ENCODE measurements at places on chromosomes 7 and 10. TPM values are rescaled to one million over a fixed set of nuclear protein-coding genes. Genes with fewer than 3 reads are reported as not detected.

GRCh38 chr10:61742812-61743211, 80.1 kb downstream of the CABCOCO1 start:
- H3K27ac ChIP-seq: no peak overlapping the region
- H3K4me3 ChIP-seq: no peak overlapping the region
- H3K4me1 ChIP-seq: no peaks in the 10 kb centered on the region
- H3K36me3 ChIP-seq: no peaks in the 10 kb centered on the region
- H3K27me3 ChIP-seq: no peaks in the 10 kb centered on the region
- DNase-seq: no peak

DNA sequence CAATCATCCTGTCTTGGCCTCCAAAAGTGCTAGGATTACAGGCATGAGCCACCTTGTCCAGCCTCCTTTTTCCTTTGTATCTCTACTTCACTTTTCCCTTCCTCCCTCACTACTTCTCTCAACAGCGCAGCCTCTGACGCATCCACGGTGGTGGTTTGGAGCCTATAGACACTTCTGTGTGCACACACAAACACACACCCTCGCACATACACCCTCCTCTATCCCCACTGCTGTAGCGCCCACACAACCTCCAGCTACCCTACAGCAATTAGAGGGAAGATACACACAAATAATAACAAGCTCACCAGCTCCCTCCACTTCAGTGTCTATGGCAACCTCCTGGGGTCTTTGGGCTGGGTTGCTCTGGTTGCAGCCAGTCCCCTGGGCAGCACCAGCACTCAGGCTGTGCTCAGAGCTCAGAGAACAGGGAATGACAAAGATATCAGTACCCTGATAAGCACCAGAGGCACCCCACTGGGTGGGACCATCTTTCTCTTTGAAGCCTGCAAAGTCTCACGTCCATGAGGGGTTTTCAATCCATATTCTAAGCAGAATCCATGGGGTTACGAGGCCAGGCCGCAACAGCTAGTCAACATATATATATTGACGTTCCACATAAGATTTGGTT, 3.3 kb upstream of the CAMK2G start:
- no peak overlapping the region for H3K4me3 ChIP-seq
- H3K27ac ChIP-seq: no peak overlapping the region
- H3K36me3 ChIP-seq: no peaks in the 10 kb centered on the region
- DNase-seq: no peak
- no peaks in the 10 kb centered on the region for H3K27me3 ChIP-seq

- H3K27ac ChIP-seq: no peak overlapping the region
- peak; percentile 52 for DNase-seq
- no peak overlapping the region for H3K4me3 ChIP-seq
- H3K27me3 ChIP-seq: no peaks in the 10 kb centered on the region
Measured at GRCh38 chr7:50212666-50213621, 91.6 kb upstream of the IKZF1 start.

APBB1IP gene
- total RNA-seq: 119 TPM

CREB5 gene
- 7.0 TPM for total RNA-seq

DNA sequence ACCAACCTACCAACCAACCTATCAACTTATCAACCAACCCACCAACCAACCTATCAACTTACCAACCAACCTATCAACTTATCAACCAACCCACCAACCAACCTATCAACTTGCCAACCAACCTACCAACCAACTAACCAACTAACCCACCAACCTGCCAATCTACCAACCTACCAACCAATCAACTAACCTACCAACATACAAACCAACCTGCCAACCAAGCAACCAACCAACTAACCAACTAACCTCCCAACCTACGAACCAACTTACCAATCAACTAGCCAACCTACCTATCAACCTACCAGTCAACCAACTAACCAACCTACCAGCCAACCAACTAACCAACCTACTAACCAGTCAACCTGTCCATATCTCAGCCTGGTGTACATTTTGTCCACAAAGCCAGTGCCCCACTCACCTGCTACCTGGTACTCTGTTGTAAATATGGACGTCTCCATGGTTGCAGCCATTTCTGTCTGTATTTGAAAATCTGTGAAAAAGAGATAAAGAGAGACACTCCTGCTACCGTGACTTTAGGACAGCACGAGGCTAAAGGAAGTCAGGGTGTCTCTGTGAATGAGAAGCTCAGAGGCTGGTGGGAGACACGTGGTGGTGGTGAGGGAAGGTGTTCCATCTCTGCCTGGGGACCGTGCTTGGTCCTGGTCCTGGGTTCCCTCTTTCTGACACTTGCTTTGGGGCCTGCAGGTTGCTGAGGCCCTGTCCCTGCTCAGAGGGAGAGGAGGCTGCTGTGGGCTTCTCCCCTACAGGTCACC, 41.9 kb upstream of the IL15RA start:
- H3K4me1 ChIP-seq: peaks cover 3% of the 10 kb centered on the region
- no peak overlapping the region for H3K27ac ChIP-seq
- H3K4me3 ChIP-seq: no peak overlapping the region

DNA sequence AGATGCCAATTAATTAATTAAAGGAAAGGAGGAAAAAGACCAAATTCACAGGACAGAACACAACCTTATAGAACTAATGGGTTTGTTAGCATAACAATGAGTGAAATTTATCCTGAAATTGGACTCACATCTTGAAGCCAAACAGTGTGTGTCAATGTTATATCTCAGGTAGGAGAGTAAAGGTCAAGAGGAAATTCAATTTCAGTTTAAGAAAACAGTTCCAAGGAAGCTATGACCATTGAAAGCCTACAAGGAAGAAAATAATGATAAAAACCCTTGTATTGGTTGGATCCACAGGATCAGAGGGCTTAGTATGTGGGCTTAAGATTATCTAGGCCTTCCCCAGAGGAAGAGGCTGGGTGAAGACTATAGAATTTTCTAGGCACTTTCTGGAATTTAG, 198.9 kb upstream of the AOAH start:
- no peak overlapping the region for H3K27ac ChIP-seq
- DNase-seq: no peak
- H3K4me1 ChIP-seq: peaks cover 8% of the 10 kb centered on the region

GRCh38 chr10:111200505-111201186, 123.8 kb downstream of the ADRA2A start:
- H3K27ac ChIP-seq: no peak overlapping the region
- DNase-seq: no peak
- H3K4me1 ChIP-seq: no peaks in the 10 kb centered on the region

ADAM12 gene
- 1.8 TPM for total RNA-seq

DDX56 gene
- 84.5 TPM for total RNA-seq

DNA sequence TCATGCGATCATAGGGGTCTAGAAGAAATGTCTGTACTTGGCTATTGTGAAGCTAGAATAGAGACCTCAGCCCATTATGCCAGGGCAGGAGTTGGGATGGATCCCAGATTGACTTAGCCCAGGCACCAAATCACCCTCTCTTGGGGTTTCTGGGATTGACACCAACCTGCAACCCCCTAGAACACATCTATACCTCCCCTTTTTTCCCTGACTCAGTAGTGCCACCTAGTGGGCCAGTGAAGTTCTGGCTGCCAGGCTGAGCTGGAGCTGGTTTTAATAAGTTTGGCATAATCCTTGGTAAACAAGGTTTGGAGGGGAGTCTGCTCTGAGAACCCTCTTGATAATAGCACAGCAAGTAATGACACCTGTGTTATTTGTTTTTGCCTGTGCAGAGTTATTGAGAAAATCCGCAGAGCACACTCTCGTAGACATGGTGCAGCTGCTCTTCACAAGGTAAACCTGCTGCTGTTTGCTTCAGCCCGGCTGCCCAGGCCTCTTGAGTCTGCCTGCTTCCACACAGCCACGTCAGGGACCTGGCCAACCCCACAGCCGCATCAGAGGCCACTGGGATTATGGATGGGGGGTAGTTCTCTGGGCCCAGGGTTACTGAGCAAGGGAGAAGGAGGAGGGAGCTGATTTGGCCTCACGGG, 43.3 kb upstream of the NFKB2 start:
- peaks cover 62% of the 10 kb centered on the region for H3K36me3 ChIP-seq
- peak; percentile 59 for DNase-seq
- no peak overlapping the region for H3K27ac ChIP-seq
- no peak overlapping the region for H3K4me3 ChIP-seq

- H3K27ac ChIP-seq: no peak overlapping the region
- H3K4me3 ChIP-seq: no peak overlapping the region
- H3K36me3 ChIP-seq: no peaks in the 10 kb centered on the region
- no peaks in the 10 kb centered on the region for H3K27me3 ChIP-seq
Measured at GRCh38 chr7:1812509-1813393, 142.7 kb downstream of the ELFN1 start.

GRCh38 chr7:130490888-130491804, 739 bp upstream of the MEST start:
- DNase-seq: no peak
- no peaks in the 10 kb centered on the region for H3K36me3 ChIP-seq
- H3K4me3 ChIP-seq: no peak overlapping the region
- H3K27ac ChIP-seq: no peak overlapping the region
- peaks cover 14% of the 10 kb centered on the region for H3K27me3 ChIP-seq

GRCh38 chr10:110389255-110389654, 84.5 kb upstream of the SMNDC1 start:
- no peaks in the 10 kb centered on the region for H3K36me3 ChIP-seq
- no peaks in the 10 kb centered on the region for H3K27me3 ChIP-seq
- no peak for DNase-seq

GRCh38 chr7:92534572-92534971, 6.0 kb downstream of the RBM48 start:
- peaks cover 77% of the 10 kb centered on the region for H3K36me3 ChIP-seq
- no peaks in the 10 kb centered on the region for H3K27me3 ChIP-seq
- no peaks in the 10 kb centered on the region for H3K4me1 ChIP-seq
- no peak overlapping the region for H3K4me3 ChIP-seq

ZNF25 gene
- 8.8 TPM for total RNA-seq

- no peak for DNase-seq
- H3K4me3 ChIP-seq: no peak overlapping the region
- H3K27ac ChIP-seq: no peak overlapping the region
- H3K36me3 ChIP-seq: peaks cover 10% of the 10 kb centered on the region
- peaks cover 7% of the 10 kb centered on the region for H3K4me1 ChIP-seq
Measured at GRCh38 chr10:7283246-7283645, 127.6 kb downstream of the SFMBT2 start.

PSPH gene
- total RNA-seq: 2.8 TPM

- no peak overlapping the region for H3K4me3 ChIP-seq
- no peak overlapping the region for H3K27ac ChIP-seq
- no peak for DNase-seq
- H3K27me3 ChIP-seq: no peaks in the 10 kb centered on the region
- no peaks in the 10 kb centered on the region for H3K4me1 ChIP-seq
Measured at GRCh38 chr7:88167721-88168120, 52.1 kb downstream of the SRI start.

PYROXD2 gene
- 20.8 TPM for total RNA-seq

SLC18A2 gene
- total RNA-seq: 0.21 TPM

- H3K27me3 ChIP-seq: no peaks in the 10 kb centered on the region
- H3K4me1 ChIP-seq: no peaks in the 10 kb centered on the region
- H3K27ac ChIP-seq: no peak overlapping the region
Measured at GRCh38 chr7:117673839-117674238, 194.0 kb downstream of the CFTR start.

POLR2J3 gene
- total RNA-seq: 150 TPM
